Activated naive CD8-positive, alpha-beta T cell treated with anti-CD3 and anti-CD28 coated beads, Interleukin-2, amount 50 U/mL, for 24 hours (primary cell): ENCODE measurements at places on chromosomes 6 and 20.

- no peak overlapping the region for H3K27ac ChIP-seq
- H3K4me1 ChIP-seq, result peaks cover 11% of the 10 kb centered on the region
- H3K36me3 ChIP-seq, result peaks cover 1% of the 10 kb centered on the region
- DNase-seq, result no peak
Observed at GRCh38 chr6:155461556-155461955, 5.9 kb upstream of the NOX3 start.

- H3K4me1 ChIP-seq, result peaks cover 4% of the 10 kb centered on the region
- peak overlapping the region; percentile 61 for H3K27ac ChIP-seq
- peaks cover 1% of the 10 kb centered on the region for H3K36me3 ChIP-seq
- no peaks in the 10 kb centered on the region for H3K27me3 ChIP-seq
- no peak for DNase-seq
Observed at GRCh38 chr20:16069389-16070010, 503.7 kb downstream of the KIF16B start.

- no peaks in the 10 kb centered on the region for H3K27me3 ChIP-seq
- H3K4me3 ChIP-seq, result no peak overlapping the region
- no peak overlapping the region for H3K27ac ChIP-seq
- H3K4me1 ChIP-seq, result peaks cover 38% of the 10 kb centered on the region
- peaks cover 15% of the 10 kb centered on the region for H3K36me3 ChIP-seq
Observed at GRCh38 chr20:49602345-49603208, 34.6 kb upstream of the PTGIS start.

GRCh38 chr6:107532706-107533105 lies 42.8 kb downstream of the SOBP start:
- no peaks in the 10 kb centered on the region for H3K36me3 ChIP-seq
- H3K27me3 ChIP-seq, result no peaks in the 10 kb centered on the region
- no peak for DNase-seq
- H3K4me3 ChIP-seq, result no peak overlapping the region

- no peak for DNase-seq
- H3K4me1 ChIP-seq, result no peaks in the 10 kb centered on the region
- H3K4me3 ChIP-seq, result no peak overlapping the region
- H3K27ac ChIP-seq, result no peak overlapping the region
- H3K27me3 ChIP-seq, result no peaks in the 10 kb centered on the region
- no peaks in the 10 kb centered on the region for H3K36me3 ChIP-seq
Observed at GRCh38 chr6:21501815-21502214, 91.7 kb upstream of the SOX4 start.

DNA sequence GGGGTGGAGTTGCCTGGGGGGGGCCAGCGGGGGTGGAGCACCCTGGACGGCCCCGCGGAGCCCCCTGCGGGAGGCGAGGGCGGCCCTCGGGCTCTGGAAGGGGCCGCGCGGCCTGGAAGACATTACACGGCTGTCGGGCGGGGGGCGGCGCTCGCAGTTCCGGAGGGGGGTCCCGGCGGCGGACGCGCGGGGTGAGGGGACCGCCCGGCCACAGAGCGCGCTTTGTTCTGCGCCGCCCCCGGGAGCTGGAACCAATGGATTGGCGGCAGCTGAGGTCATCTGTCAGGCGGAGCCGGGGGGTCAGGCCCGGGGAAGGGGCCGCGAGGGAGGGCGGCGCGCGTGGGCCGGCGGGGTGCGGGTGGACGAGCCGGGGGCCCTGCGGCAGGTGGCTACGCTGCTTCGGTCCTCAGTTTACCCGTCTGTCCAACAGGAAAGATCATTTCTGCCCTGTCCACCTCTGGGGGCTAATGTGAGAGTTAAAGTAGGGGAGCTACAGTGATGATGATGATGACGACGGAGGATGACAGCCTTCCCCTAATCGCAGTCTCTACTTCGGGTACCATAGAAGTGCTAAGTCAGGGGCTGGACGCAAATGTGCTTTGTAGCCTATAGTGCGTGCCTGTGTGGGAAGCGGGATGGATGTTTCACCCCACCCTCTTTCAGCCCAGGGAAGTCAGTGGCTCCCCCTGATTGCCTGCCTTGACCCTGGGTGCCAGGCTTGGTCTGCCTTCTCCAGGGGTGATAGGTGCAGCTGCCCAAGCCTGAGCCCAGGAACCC lies 10.4 kb downstream of the SRXN1 start:
- no peak overlapping the region for H3K27ac ChIP-seq
- peaks cover 26% of the 10 kb centered on the region for H3K27me3 ChIP-seq
- no peak overlapping the region for H3K4me3 ChIP-seq
- H3K36me3 ChIP-seq, result peaks cover 9% of the 10 kb centered on the region

DNA sequence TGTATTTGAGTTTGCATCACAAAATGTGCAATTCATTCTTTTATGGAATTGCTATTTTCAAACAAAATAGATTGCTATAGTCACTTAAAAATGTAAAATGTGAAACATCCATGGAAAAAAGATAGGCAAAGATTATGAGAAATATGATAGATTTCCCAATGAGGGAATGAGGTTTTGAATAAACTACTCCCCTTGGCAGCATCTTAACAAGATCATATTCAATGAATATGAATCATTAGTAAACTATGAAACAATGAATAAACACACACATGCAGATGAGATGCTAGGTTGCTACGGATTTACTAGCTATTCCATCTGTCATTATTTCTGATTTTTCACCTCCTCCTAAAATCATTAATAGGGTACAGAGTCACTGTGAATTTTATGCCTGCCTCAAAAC lies 401.8 kb downstream of the PHF3 start:
- H3K27ac ChIP-seq, result no peak overlapping the region
- H3K27me3 ChIP-seq, result no peaks in the 10 kb centered on the region
- no peaks in the 10 kb centered on the region for H3K36me3 ChIP-seq
- DNase-seq, result no peak
- H3K4me1 ChIP-seq, result no peaks in the 10 kb centered on the region
- no peak overlapping the region for H3K4me3 ChIP-seq

DNA sequence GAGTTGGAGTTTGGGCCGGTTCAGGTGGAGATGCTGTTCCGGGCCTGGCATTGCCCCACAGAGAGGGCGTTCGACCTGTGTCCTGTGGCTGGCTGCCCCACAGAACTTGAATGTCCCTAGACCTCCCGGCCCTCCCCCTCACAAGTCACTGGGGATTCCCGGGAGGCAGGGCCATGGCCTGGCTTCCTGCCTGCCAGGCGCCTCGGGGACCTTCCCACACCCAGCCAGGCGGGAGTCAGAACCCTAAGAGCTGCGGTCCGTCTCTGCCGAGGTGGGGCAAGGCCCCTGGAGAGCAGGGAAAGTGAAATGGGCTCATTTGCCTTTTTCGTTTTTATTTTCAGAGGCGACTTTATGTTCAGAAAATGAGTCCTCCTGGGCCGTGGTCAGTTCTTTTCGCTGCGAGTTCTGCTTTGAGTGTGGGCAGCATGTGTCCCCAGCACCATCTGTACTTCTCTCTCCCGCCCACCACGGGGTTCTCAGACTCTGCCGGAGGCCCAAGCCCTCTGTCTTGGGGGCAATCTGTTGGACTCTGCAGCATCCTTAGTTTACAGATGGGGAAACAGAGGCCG lies 8.5 kb downstream of the RBM38 start:
- peaks cover 86% of the 10 kb centered on the region for H3K4me1 ChIP-seq
- H3K27ac ChIP-seq, result peak overlapping the region; percentile 94
- H3K4me3 ChIP-seq, result peak overlapping the region; percentile 80

- peaks cover 5% of the 10 kb centered on the region for H3K27me3 ChIP-seq
- peaks cover 52% of the 10 kb centered on the region for H3K36me3 ChIP-seq
- DNase-seq, result peak; percentile 42
- H3K27ac ChIP-seq, result peak overlapping the region; percentile 97
- H3K4me1 ChIP-seq, result peaks cover 81% of the 10 kb centered on the region
Observed at GRCh38 chr6:30743099-30744053, 889 bp upstream of the FLOT1 start.

- H3K36me3 ChIP-seq, result no peaks in the 10 kb centered on the region
- H3K4me1 ChIP-seq, result no peaks in the 10 kb centered on the region
- no peak overlapping the region for H3K27ac ChIP-seq
- DNase-seq, result no peak
- no peak overlapping the region for H3K4me3 ChIP-seq
Observed at GRCh38 chr6:19851241-19852089, 14.3 kb downstream of the ID4 start.

DNA sequence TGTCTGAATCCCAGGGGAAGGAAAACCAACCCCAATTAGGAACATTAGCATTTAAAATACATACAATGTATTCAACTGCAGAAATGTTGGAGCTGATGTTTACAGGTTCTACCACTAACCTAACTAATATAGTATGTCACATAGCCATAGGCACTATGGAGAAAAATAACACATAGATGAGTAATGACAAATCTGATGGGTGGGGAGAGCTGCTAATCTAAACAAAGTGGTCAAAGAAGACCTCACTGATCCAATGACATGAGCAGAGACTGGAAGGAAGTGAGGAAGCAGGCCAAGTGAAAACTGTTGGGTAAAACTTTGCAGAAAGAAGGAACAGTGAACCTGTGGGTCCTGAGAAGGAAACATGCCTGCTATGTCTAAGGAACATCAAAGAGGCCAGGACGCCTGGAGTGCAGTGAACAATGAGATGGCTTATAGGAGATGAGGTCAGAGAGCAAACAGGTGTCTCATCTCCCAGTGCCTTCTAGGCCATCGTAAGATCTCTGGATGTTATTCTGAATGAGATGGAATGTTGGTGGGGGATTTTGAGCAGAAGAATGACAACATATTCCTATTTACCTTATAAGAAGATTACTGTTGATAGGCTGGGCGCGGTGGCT lies 135.7 kb downstream of the ALDH8A1 start:
- H3K4me1 ChIP-seq, result no peaks in the 10 kb centered on the region
- no peaks in the 10 kb centered on the region for H3K27me3 ChIP-seq
- no peak for DNase-seq
- H3K36me3 ChIP-seq, result no peaks in the 10 kb centered on the region
- H3K27ac ChIP-seq, result no peak overlapping the region

- no peak within 1 kb of the TSS for H3K4me3 ChIP-seq
- no peak within 1 kb of the TSS for H3K27ac ChIP-seq
- peaks cover 2% of the 10 kb centered on the region for H3K27me3 ChIP-seq
- DNase-seq, result no peak
- no peaks in the 10 kb centered on the region for H3K4me1 ChIP-seq
Observed at GRCh38 chr6:54111341-54112045, at the start of gene MLIP. Gene MLIP (plus strand): TSS chr6:54111443. CDS start chr6:54111480, 37 bp downstream.

GRCh38 chr6:56327946-56328727 lies 80.8 kb upstream of the COL21A1 start:
- no peaks in the 10 kb centered on the region for H3K4me1 ChIP-seq
- peaks cover 3% of the 10 kb centered on the region for H3K27me3 ChIP-seq
- H3K36me3 ChIP-seq, result no peaks in the 10 kb centered on the region
- no peak for DNase-seq

DNA sequence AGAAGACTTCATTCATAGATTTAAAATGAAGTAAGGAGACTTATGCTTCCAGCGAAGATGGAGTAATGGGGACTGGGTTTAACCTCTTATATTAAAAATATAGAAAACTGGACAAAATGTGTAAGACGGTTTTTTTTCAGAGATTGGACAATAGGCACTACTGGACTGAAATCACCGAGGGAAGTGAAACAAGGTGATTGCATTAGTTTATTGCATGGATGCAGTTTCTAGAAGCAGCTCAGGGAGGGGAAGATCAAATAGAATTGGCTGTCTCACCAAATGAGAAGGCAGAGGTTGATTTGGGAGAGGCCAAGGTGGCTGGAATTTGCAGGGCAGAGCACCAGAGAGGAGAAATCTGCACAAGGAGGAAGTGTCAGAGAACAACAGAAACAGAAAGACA lies 162.6 kb downstream of the DNAH8 start:
- H3K36me3 ChIP-seq, result no peaks in the 10 kb centered on the region
- no peaks in the 10 kb centered on the region for H3K27me3 ChIP-seq
- no peak overlapping the region for H3K27ac ChIP-seq
- H3K4me3 ChIP-seq, result no peak overlapping the region
- peaks cover 42% of the 10 kb centered on the region for H3K4me1 ChIP-seq

GRCh38 chr6:119350952-119351372 lies 1.4 kb upstream of the MAN1A1 start:
- H3K36me3 ChIP-seq, result peaks cover 16% of the 10 kb centered on the region
- H3K27me3 ChIP-seq, result no peaks in the 10 kb centered on the region
- H3K4me1 ChIP-seq, result peaks cover 56% of the 10 kb centered on the region
- peak overlapping the region; percentile 97 for H3K27ac ChIP-seq
- DNase-seq, result no peak

GRCh38 chr6:56259234-56260077 lies 12.1 kb upstream of the COL21A1 start:
- H3K27me3 ChIP-seq, result no peaks in the 10 kb centered on the region
- no peak overlapping the region for H3K27ac ChIP-seq
- no peaks in the 10 kb centered on the region for H3K36me3 ChIP-seq
- no peaks in the 10 kb centered on the region for H3K4me1 ChIP-seq
- no peak overlapping the region for H3K4me3 ChIP-seq
- DNase-seq, result no peak

DNA sequence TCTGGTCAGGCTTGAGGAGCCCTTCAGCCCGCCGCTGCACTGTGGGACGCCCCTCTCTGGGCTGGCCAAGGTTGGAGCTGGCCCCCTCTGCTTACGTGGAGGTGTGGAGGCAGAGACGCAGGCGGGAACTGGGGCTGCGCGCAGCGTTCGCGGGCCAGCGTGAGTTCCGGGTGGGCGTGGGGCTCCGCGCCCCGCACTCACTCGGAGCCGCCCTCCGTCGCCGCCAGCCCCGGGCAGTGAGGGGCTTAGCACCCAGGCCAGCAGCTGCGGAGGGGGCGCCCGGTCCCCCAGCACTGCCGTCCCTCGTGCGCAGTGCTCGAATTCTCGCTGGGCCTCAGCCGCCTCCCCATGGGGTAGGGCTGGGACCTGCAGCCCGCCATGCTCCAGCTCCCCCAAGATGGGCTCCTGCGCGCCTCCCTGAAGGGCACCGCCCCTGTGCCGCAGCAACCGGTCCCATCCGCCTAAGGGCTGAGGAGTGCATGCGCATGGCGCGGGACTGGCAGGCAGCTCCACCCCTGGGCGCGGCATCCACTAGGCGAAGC lies 695.9 kb downstream of the EPHA7 start:
- H3K36me3 ChIP-seq, result no peaks in the 10 kb centered on the region
- H3K4me1 ChIP-seq, result no peaks in the 10 kb centered on the region
- DNase-seq, result no peak
- no peak overlapping the region for H3K4me3 ChIP-seq

GRCh38 chr6:15980801-15981200 lies 148.1 kb upstream of the MYLIP start:
- no peak for DNase-seq
- no peaks in the 10 kb centered on the region for H3K36me3 ChIP-seq
- H3K4me1 ChIP-seq, result peaks cover 2% of the 10 kb centered on the region
- no peak overlapping the region for H3K4me3 ChIP-seq

DNA sequence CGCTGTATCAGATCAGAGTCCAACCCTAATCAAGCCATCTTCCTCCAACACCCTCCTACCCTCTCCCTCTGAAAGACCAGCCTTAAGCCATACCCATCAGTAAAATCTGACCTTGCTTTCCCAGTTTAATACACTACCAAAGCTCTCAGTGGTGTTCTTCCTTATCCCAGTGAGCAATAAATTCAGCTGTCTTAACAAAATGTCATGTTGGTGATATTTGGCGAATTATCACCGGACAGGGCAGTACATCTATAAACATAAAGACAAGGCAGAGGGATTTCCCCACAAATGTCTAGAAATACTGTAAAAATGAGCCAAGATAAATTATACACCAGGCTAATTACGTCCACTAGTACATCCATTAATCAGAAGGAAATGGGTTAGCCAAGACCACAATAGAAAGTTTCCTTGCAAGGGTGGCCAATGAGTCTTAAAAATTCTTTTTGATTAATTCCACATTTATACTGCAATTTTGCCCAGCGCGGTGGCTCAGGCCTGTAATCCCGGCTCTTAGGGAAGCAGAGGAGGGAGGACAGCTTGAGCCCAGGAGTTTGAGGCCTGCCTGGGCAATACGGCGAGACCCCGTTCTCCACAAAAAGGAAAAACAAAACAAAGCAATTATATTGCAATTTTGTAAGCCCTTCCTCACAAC lies 905 bp downstream of the RARS2 start:
- H3K27ac ChIP-seq, result peak overlapping the region; percentile 93
- no peak for DNase-seq
- peaks cover 22% of the 10 kb centered on the region for H3K36me3 ChIP-seq
- no peaks in the 10 kb centered on the region for H3K27me3 ChIP-seq
- peaks cover 57% of the 10 kb centered on the region for H3K4me1 ChIP-seq
- H3K4me3 ChIP-seq, result peak overlapping the region; percentile 90
